Progenitor cell of endocrine pancreas (in vitro differentiated cells): ENCODE measurements at places on chromosomes 11 and 22.

DNA sequence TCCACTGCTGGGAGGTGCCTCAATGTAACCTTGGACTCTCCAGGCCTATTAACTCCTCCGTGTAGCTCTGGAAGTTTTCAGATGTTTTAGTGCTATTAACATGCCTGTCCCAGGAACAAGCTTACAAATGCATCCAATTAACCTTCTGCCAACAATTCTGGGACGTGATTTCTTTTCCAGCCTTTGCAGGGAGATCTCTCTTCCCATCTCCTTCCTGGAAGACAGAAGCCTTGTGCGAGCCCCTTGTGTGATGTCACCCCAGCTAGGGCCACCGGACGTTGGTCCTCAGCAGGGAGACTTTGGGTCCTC is 47.7 kb upstream of the SYT7 start:
- DNase-seq, result no peak

- no peak for DNase-seq
These were observed 8.0 kb downstream of the TMEM86A start for GRCh38 chr11:18706330-18707243.

DNA sequence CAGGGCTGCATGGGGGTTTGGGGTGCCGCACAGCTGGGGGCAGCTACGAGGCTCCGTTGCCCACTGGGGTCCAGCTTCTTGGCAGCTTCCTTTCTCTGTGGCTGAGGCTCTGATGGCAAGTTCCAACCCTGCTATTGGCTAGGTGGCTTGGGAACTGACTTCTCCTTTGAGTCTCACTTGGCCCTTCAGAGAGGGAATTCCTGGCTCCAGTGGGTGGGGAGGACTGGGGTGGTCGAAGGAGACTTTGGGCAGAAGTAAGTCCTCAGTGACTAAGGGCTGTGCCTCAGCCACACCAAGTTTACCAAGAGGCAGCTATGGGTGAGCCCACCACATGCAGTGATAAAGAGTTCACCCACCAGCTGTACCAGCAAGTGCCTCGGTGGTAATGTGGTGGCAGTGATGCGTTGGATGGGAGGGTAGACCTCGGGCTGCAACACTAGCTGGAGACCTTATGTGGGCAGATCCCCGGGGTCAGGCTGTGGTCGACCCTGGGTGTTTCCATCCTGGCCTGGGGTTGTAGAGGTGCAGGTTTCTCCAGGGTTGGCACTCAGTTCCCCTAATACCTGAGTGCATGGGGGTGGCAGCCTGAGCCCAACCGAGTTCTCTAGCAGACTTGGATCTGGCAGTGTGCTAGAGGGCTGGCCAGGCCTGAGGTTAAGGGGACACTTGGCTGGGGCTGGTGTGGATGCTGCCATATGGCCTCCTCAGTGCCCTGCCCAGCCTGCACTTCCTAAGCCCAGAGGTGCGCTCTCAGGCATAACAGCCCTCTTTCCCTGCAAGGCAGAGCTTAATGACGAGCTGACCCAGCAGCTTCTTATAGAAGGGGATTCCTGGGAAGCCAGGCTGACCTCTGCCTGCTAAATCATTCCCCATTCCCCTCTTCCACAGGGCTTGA is 197.0 kb upstream of the CADM1 start:
- DNase-seq, result no peak

DNA sequence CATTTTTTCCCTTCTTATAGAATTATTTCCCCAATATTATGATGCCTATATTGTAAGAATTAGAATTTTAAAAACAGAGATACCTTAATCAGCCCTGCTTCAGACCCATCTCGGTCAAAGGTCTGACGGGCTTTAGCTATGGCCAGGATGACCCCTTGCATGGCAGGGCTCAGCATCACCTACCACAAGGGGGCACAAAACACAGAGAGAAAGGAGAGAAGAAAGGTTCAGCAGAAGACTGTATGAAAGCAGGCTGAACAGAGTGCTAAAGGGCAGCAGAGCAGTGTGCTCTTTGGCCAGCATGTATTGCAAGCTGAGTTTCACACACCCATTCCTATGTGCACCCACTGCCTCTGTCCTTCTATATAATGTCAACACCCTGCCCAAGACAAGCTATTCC is 26.8 kb downstream of the CLDN25 start:
- DNase-seq, result no peak

DNA sequence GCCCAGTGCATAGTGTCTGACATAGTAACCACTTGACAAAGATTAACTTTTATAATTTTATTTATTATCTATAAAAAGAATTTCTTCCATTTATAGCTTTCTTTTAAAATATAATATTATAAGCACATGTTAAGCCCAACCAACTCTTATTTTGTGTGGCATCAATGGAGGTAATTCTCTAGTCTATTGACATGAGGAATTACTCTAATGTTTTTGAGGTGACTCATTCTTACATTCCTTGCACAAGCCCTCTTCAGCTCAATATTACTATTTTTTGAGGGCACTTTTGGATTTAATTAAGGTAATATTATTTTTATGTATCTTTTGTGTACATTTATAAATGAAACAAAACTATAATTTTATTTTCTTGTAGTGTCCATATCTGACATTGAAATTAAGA is 59.6 kb downstream of the AASDHPPT start:
- no peak for DNase-seq

GRCh38 chr22:38415046-38415445 is 40.0 kb downstream of the KCNJ4 start:
- peak; percentile 5 for DNase-seq

GRCh38 chr22:22818861-22819855 is 68.5 kb upstream of the IGLL5 start:
- DNase-seq, result no peak

GRCh38 chr11:110527146-110527545 is 97.4 kb downstream of the FDX1 start:
- no peak for DNase-seq

- peak; percentile 33 for DNase-seq
These were observed 540 bp downstream of the MEN1 start for GRCh38 chr11:64809781-64810241.

DNA sequence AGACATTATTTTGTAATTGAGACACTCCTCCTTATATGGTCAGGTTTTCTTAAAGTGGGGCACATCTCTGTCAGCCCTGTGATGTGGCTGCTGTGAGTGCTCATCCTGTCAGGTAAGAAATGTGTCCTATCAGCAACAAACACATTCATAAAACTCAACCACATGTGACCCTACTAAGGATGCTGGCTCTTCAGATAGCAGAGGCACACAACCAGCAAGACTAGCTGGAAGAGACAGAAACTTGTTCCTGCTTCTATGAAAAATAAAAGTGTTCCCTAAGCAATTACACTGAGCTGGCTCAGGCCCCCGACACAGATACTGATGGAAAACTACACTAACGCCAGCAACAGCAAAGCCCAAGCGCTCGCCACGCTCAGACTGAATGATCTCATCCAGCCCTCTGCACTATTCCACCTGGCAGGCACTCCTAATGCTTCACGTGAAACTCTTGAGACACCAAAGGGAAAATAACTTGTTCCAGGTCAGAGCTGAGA is 49.8 kb upstream of the CYP2D6 start:
- DNase-seq, result no peak

DNA sequence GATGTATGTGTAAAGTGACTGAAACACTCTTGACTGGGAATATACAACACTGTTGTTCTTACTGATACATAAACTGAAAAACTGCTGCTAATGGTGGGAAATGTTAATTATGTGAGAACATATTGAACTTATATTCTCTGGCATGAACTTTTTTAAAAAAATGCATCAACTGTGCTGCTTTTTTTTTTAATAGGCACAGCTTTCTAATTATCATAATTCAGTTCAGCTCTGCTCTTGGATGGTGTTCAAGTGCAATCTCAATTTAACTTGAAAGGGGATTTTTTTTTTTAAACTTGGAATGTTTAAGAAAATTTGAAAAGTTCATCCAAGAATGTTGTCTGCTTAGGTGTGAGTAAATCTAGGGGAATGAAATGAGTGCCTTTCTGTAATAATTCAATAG is 5.2 kb downstream of the TEAD1 start:
- no peak for DNase-seq

GRCh38 chr11:63165706-63166310 is 21.8 kb upstream of the SLC22A24 start:
- no peak for DNase-seq

GRCh38 chr22:26671317-26672059 is 14.1 kb downstream of the MIAT start:
- DNase-seq, result no peak
